Myocyte (in vitro differentiated cells): ENCODE measurements at places on chromosomes 5 and 9. TPM values are rescaled to one million over a fixed set of nuclear protein-coding genes. Genes with fewer than 3 reads are reported as not detected.

GRCh38 chr5:95221234-95221633 lies 63.7 kb downstream of the MCTP1 start:
- no peak for DNase-seq

GRCh38 chr9:116156621-116157314 lies 3.2 kb downstream of the PAPPA start:
- DNase-seq, result peak; percentile 78

PCDHGC5 gene
- total RNA-seq, result 2.0 and 2.6 TPM in 2 replicates

- peak; percentile 22 for DNase-seq
These were observed 172.0 kb downstream of the GDNF start for GRCh38 chr5:37667846-37668245.

- no peak for DNase-seq
These were observed 895.1 kb downstream of the CDH9 start for GRCh38 chr5:26143259-26143658.
